ENCODE measurements at places on chromosomes 7 and 10.

DNA sequence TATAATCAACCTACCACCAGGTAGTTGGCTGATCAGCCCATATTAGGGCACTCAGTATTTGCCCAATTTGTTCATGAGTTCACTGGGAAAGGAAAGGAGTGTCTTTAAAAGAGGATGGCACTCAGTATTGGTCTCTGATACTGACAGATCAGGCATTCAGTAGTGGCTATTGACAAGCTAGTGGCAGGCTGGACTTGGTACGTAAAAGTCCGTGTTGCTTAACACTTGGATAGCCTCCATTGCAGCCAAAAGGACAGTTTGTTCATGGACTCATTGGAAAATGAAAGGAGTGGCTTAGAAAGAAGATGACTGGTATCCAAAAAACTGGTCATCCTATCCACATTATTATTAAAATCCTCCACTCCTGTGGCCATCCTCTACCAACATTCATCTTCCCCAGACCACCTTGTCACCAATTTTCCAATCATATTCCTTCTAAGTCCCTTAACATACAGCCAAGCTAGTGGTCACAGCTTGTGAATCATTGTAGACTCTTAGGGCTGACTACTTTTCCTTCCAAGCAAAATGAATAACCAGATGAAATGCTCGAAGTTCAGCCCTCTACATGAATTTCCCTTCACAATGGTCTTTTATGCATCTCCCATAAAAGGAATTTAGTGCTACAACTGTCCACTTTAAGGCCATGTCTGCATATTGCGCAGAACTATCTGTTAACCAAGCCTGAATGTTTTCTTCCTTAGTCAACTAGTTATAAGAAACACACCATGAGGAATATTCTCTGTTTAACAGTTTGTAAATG lies 78.6 kb upstream of the MAGI2 start:
- DNase-seq, result no peak

GRCh38 chr7:96663457-96663856 lies 46.2 kb downstream of the SEM1 start:
- no peak for DNase-seq

GRCh38 chr10:3584926-3585784 lies 199.9 kb downstream of the KLF6 start:
- DNase-seq, result no peak

DNA sequence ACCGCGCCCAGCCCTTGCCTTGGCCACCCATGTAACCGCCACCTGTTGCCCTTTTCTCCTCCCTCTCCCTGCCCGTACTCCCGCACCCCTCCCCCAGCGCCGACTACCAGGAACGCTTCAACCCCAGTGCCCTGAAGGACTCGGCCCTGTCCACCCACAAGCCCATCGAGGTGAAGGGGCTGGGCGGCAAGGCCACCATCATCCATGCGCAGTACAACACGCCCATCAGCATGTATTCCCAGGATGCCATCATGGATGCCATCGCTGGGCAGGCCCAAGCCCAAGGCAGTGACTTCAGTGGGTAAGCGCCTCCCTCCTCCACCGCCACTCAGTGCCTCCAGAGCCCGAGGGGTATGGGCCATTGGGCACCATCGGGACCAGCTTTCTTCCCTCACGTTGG lies 18.7 kb downstream of the LDB3 start:
- DNase-seq, result no peak

DNA sequence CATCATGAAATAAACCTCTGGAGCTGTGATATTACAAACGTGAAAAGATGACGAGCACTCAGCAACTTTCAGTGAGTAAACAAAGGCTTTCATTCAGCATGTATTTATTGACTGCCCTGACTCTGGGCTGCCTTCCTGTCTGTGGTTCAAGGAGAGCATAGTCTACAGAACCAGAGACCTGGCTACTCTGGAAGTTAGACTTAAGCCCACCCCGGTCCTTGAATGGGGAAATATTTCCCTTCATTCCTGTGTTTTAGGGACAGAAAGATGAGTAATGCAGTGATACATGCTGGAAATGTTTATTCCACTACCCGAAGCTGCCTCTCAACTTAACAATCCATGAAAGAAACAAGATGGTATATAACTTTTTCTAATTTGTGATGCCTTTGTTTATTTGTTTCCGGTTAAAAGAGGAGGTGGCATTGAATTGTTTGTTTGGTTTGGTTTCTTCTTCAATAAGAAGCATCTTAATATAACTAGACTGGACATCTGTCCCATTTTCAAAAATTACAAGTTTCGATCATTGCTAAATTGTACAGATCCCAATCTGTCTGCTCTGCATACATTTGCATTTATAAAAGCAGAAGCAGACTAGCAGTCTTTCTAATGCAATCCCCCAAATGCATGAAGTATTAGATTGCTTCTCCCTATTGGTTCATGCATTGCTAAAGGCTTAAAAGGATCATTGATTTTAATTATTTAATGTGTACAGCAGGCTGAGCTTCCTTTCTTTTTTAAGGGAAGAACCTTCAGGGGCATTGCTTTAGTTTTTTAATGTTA lies 57.7 kb downstream of the TRUB1 start:
- no peak for DNase-seq

DNA sequence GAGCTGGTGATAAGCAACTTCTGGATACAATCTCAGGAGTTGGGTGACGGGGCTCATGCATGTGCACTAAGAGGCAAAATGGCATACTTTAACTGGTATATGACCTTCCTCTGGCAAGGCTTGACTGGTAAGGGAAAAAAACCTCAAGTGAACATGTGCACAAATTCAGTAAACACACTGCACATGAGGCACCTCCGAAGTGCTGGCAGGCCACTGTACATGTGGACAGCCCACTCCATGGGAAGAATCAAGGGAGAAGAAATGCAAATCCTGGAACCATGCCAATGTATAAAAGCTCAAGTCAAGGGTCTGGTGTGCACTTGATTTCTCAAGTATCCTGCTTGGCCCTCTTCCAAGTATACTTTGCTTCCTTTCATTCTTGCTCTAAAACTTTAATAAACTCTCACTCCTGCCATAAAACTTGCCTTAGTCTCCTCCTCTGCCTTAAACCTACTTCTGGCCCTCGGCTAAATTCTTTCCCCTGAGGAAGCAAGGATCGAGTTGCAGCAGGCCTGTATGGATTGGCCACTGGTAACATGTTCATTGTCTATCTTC lies 167.2 kb downstream of the RAMP3 start:
- no peak for DNase-seq

DNA sequence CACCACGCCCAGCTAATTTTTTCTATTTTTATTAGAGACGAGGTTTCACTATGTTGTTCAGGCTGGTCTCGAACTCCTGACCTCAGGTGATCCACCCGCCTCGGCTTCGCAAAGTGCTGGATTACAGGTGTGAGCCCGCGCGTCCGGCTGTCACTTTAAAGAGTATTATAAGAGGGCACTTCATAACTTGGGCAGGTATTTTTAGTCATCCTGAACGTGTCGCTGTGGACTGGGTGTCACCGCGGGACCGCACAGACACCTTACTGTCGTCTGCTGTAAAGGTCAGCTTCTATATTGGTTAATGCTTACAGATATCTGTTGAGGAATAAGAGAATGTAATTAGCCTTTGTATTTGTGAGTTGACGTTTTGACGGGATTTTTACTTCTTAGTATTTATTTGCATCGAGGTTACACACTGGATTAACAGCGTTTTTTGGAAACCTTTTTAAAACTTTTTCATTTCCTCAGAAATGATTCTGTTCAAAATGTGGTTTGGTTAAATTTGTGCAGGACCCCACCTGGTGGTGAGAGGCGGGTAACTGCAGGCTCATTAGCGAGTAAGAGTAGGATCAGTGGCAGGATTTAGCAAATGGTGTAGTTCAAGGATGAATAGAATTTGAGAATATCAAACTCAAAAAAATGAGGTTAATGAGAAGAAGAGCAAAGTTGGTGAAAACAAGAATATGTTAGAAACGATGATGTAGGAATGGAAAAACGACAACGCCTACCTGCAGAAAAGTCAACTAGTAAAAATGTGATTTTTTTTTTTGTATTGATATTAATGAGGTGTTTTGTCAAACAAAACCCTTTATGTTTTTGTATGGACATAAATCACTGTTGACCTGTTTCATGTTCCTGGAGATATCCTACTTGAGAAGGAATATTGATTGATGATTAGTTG lies 3.2 kb downstream of the DNAJB6 start:
- no peak for DNase-seq

- no peak for DNase-seq
Measured at GRCh38 chr7:47786557-47787248, 161.6 kb downstream of the PKD1L1 start.

- DNase-seq, result no peak
Measured at GRCh38 chr7:53658951-53659350, 623.5 kb downstream of the POM121L12 start.

DNA sequence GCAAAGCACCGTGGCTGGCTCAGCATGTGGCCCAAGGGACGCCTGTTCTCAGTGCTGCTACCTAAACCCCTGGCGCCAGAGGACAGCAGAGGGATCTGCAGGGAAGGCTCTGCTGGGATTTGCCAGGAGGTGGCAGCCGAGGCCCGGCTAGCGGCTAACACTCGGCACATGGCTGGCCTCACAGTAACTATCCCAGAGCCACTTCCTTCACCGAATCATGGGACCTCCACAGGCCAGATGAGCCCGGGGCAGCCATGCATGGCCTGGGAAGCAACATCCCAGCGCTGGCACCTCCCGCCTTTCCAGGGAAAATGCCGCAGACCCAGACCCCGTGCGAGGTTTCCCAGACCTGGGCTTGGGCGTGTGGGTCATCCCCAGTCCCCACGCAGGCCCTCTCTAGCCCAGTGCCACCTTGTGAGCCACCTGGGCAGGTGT lies 36.4 kb downstream of the DPYSL4 start:
- DNase-seq, result no peak

DNA sequence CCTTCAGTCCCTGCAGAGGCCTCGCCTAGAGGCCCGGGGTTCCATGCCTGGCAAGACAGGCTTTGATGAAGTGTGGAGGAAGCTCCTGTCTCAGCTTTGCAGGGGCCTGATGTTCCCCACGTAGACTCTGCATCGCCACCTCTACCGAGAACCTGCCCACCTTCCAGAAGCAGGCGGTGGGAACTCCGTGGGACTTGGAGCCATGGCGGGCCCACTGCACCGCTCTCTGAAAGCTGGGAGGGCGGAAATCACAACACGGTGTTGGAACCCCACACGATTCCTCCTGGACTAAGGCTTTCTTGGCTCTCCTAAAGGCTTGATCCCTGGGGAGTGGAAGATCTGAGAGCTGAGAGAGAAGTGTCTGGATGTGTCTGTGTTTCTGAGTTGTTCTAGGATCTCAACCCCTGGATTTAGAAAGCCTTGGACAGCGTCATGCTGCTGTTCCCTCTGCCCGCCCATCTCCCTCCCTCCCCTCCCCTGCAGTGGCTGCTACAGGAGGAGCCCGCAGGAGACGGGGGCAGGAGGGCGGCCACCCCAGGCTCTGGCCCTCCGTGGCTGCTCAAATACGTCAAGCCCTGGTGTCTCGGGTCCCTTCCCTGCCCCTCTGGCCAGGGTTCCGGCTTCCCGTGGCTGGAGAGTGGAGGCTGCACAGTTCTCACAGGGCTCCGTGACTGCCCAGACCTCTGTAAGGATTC lies 79.7 kb downstream of the VIPR2 start:
- DNase-seq, result no peak

DNA sequence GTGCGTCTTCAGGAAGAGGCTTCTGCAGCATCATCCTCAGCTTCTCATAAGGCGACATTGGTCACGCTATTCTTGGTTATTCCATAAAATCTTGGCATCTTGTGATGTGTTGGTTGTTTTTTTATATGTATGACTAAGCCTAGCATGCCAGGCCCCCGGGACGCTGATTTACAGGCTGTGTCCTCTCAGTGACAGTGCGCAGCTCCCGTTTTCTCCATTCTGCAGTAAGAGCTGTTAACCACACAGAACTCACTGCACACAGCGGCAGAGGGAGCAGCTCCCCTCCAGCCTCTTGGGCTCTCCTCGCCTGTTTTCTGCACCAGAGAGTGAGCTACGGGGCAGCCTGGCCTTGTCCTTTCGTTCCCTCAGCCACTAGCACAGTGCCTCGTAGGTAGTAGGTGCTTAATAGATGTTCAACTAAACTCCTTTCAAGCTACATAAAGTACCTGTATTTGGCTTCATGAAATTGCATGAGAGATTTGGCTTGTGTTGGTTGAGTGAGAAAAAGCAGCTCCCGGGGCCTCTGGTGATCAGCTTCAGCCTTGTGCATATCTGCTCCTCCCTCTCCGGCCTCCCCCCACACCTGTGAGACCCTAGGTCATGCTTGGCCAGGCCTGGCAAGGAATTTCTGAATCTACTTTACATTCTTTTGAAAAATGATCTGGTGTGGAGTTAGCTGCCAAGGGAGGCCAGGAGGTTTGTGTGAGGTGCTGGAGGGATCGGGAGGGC lies 116.2 kb downstream of the WDR37 start:
- DNase-seq, result no peak

GRCh38 chr10:4751211-4751610 lies 74.8 kb upstream of the AKR1E2 start:
- no peak for DNase-seq

- no peak for DNase-seq
Measured at GRCh38 chr10:110500515-110500905, 2.8 kb downstream of the DUSP5 start.

DNA sequence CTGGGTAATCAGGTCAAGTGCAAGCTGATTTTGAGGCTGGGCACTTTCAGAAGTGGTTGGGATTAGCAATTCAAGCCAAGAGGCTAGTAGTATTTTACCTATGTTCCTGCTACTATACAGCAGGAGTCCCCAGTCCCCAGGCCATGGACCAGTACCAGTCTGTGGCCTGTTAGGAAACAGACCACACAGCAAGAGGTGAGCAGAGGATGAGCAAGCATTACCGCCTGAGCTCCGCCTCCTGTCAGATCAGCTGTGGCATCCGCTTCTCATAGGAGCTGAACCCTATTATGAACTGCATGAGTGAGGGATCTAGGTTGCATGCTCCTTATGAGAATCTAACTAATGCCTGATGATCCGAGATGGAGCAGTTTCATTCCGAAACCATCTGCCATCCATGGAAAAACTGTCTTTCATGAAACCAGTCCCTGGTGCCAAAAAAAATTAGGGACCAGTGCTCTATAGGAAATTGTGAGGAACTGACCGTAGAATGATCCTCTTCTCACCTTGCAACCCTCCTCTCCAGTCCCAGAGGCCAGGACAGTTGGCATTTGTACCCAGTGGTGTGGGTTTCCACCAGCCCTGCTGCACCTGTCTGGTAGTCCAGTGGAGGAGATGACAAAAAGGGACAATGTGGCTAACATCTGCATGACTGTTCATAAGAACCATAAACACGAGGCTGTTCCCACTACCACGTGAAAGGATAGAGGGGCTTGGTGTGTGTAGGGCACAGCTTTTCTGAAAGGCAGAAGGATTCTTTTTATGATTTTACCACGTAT lies 172.5 kb downstream of the KIAA1217 start:
- peak; percentile 6 for DNase-seq

- DNase-seq, result no peak
Measured at GRCh38 chr7:146948703-146949102, 832.1 kb downstream of the CNTNAP2 start.

GRCh38 chr10:13792006-13792405 lies 205.2 kb downstream of the PRPF18 start:
- no peak for DNase-seq

DNA sequence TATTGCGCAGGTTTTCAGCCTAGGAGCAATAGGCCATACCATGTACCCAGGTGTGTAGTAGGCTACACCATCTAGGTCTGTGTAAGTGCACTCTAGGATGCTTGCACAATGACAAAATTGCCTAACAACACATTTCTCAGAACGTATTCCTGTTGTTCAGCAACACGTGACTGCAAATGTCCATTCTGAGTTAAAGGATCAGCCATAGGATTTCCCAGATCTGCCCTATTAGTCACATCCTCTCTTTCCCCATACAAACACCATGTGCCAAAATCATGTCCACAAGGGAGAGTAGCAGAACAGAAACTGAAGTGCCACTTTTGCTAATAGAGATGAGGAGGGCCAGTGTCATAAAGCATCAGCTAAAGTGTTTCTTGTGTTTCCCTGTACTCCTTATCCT lies 42.6 kb upstream of the AMPH start:
- DNase-seq, result no peak
